Muscle of leg (tissue), 16 donors: ENCODE measurements at places on chromosomes 11 and 22. TPM values are rescaled to one million over a fixed set of nuclear protein-coding genes. Genes with fewer than 3 reads are reported as not detected.

TIRAP gene
- 4.3 TPM for total RNA-seq

MUC2 gene
- total RNA-seq = not detected

B3GAT1 gene
- total RNA-seq = 0.09 TPM

PANX3 gene
- 0.04 TPM for total RNA-seq

- DNase-seq = peak; percentile 83
Measured at GRCh38 chr11:61187505-61188130, 15.7 kb upstream of the PGA3 start.

GRCh38 chr22:19965771-19966709, 24.4 kb upstream of the TXNRD2 start:
- peak; percentile 73 for DNase-seq

DNA sequence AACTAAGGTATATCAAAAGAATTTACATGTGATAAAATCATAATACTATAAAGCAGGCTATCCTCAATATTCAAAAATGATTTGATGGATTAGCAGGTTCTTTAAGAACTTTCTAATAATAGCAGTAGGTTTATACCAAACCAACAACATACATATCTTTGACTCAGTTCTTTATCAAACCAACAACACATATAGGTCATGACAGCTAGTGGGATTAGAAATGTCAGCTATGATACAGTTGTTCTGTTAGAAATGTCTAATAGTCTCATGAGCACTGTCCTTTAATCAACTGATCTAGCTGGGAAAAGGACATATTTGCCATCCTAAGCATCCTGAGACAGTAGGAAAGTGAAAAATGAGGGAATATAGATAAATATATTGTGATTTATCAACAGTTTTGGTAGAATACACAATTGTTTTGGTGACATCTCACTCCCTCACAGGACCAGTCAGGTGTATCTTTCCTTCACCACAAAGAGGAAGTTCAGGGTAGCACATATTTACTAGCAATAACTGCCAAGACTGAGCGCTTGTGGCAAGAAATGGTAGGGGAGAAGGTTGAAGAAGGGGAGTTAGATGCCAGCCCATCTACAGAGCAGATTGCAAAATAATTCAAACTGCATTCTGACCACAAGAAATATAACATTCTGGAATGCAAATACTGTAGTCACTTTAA, 90.8 kb upstream of the APOA1 start:
- no peak for DNase-seq

- DNase-seq = peak; percentile 35
Measured at GRCh38 chr22:36147196-36147791, 13.3 kb downstream of the APOL3 start.
